Uterus (tissue), 4 donors: ENCODE measurements at places on chromosomes 5 and 9. TPM values are rescaled to one million over a fixed set of nuclear protein-coding genes. Genes with fewer than 3 reads are reported as not detected.

GRCh38 chr9:37776328-37776727 lies 8.5 kb downstream of the EXOSC3 start:
- DNase-seq = no peak

GRCh38 chr9:94809778-94810177 lies 83.3 kb downstream of the AOPEP start:
- DNase-seq = no peak

GRCh38 chr9:83451308-83451707 lies 86.9 kb downstream of the FRMD3 start:
- DNase-seq = no peak

Gene KIF12
- 1.5 TPM for total RNA-seq

GRCh38 chr9:2043881-2044462 lies 28.8 kb downstream of the SMARCA2 start:
- DNase-seq = no peak

Gene PCDHGA4
- 0.59 TPM for total RNA-seq

- DNase-seq = peak; percentile 72
Observed at GRCh38 chr5:180868960-180869359, 7.9 kb upstream of the ZFP62 start.

Gene FOXD4L6
- total RNA-seq = not detected

GRCh38 chr5:82466986-82467561 lies 188.9 kb upstream of the RPS23 start:
- peak; percentile 28 for DNase-seq

- no peak for DNase-seq
Observed at GRCh38 chr9:5799314-5799713, 33.6 kb downstream of the ERMP1 start.

Gene FBN2
- total RNA-seq = 1.2 TPM

Gene SUSD3
- total RNA-seq = 9.3 TPM

DNA sequence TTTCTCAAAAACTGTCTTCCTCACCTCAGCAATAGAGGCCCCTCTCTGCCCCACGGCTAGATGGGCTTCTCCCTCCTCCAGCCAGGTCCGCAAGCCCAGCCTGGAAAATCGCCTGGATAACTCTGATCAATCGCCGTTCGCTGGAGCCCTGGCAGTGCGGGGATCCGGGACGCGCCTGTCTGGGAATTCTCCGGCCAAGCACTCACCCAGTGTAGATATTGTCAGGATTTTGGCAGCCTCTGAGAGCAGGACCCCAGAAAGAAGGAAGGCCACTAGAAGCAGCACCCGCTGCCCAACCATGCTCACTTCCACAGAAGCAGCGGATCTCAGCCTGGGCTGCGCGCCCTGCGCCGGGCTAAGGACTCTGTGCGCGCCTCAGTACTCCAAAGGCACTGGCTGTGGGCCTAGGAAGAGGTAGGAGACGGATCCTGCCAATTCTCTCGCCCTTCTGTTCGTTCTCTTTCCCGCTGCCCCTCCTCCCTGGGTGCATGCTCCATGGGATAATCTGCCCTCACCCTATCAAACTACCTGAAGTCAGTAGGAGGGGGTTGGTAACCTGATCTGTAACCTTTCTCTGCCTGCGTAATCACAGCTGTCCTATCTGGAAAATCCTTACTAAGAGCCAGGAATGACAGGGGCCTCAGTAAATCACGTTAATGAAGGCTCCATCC lies at the start of gene UGT3A1:
UGT3A1 (minus strand) TSS at position 450 of the 671 bp plus-strand sequence; CDS start at position 300, 150 bp downstream.
- DNase-seq = no peak

Gene SPATA31C1
- total RNA-seq = not detected

Gene MLANA
- total RNA-seq = not detected

DNA sequence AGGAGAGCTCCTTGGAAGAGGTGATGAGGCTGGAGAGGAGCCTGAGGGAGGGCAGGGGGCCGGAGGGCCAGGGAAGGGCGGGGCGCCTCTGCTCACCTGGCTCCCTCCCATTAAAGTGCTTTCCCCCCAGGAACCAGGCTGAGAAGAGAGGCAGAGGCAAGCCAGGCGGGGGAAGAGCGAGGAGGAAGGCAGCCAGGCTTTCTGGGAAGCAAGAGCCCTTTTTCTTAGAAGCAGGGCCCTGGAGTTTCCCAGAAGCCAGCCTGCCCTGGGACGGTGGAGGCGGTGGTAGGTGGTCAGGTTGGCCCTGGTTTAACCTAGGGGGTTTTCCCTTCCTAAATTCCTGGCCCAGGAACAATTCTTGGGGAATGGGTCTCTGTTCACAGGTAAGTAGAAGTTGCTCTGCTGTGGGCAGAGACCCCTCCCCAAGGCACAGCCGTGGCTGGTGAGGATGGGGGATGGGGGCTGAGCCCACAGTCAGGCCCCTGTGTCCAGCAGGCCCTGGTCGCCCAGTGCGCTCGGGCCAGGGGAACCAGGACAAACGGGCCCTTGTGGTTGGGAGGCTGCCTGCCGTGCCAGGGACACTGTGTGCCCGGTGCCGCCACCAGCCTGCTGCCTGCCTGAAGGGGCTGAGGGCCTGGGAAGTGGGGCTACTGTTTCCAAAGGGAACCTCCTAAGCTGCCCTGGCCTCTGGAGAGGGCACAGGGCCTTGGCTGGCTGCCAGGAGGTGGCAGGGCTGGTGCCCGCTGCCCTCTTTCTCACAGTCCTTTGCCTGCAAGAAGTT lies 16.6 kb upstream of the RALGDS start:
- no peak for DNase-seq

GRCh38 chr9:68955330-68955729 lies 58.6 kb downstream of the PRKACG start:
- no peak for DNase-seq

DNA sequence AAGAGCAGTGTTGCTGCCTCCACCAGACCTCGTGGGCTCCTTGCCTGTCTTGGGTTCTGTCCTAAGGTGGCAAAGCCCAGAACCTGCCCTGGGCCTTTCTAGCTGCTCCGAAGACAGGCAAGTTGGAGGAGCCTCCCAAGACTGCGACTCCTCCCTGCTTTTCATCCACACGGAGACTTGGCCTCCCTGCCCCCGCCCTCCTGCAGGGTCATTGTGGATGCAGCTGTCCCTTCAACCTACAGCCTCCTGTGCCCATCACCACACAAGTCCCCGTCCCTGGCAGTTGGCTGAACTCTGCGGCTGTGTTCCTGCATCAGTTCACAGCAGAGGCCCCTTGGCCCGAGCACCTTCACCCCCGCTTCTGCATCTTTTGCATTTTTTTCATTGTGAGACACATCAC lies 59.2 kb downstream of the WNK2 start:
- no peak for DNase-seq

DNA sequence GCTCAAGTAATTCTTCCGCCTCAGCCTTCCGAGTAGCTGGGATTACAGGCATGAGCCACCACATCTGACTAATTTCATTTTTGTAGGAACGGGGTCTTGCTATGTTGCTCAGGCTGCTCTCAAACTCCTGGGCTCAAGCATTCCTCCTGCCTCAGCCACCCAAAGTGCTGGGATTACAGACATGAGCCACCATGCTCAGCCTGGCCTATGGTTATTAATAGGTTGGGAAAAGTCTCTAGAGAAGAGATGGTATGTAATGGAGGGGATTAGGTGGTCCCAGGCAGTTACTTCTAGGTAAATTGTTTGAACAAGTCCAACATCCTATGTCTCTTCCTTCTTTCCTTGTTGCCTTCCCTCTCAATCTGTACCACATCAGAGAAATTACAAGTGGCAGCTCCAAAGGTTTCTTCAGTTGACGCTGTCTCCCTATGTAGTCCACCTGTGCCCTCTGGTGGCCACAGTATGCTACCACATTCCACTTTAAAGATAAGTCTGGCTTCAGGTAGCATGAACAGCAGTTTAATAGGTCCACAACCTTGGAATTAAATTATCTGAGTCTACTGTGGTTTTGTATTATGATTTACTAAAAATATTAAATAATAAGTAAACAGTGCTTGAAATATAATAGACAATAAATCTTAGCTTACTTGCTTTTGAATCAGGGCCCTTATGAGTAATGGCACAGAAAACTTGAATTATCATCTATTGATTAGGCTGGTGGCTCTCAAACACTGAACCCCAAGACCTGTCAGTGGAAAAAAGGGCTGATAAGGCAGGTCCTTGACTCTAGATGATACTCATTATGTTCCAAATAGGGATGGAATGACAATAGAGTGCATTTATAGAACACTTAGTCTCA lies 9.7 kb downstream of the TIGD6 start:
- peak; percentile 72 for DNase-seq

Gene MAMDC2
- total RNA-seq = 161 TPM

Gene KLF9
- 146 TPM for total RNA-seq

- no peak for DNase-seq
Observed at GRCh38 chr9:89695441-89695891, 90.7 kb downstream of the GADD45G start.

- no peak for DNase-seq
Observed at GRCh38 chr5:170418736-170419135, 29.6 kb upstream of the KCNMB1 start.

GRCh38 chr9:98795970-98796363 lies 388 bp downstream of the ANKS6 start:
- DNase-seq = no peak

DNA sequence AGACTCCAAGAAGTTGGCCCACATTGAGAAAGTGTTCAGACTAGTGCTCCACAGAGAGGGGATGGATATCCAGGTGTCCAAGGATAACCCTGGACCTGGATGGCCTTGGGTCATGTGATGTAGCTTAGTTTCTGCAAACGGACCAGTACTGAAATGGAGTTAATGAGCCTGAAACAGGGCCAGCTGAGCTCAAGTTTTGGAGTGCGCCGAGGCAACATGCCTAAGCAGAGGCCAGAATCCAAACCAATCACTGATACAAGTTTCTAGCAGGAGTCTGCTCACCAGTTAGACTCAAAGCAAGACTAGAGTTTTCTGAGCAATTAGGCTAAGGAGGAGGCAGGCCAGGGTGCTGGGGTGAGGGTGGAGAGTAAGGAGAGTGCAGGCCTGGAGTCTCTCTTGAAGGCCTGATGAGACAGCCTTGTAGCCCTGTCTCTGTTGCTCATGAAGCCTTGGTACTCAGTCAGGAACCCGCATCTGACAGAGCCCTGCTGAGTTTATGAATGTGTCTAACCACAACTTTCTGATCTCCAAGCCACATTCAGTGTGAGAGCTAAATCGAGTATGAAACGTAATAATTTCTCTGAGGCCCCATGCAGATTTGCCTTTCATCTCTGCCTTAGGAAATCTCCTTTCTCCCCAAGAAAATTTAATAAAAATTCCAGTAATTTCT lies 68.9 kb upstream of the EQTN start:
- no peak for DNase-seq

GRCh38 chr5:137215261-137215660 lies 283.9 kb downstream of the SPOCK1 start:
- DNase-seq = no peak

DNA sequence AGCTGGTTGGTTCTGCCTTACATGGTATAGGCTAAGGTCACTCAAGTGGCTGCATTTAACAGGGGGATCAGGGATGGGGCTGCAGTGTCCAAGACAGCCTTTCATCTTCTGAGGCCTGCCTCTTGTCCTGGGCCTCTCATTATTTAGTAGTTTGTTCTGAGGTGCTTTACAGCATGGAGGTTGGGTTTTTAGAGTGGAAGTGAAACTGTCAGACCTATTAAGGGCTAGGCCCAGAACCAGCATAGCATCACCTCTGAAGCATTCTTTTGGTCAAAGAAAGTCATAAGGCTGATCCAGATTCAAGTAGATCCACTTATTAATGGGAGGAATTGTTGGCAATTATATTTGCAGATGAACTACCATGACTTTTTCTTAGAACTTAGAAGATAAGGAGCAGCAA lies 146.0 kb upstream of the NMUR2 start:
- no peak for DNase-seq

GRCh38 chr5:178282391-178282790 lies 49.8 kb upstream of the PHYKPL start:
- DNase-seq = no peak

Gene C5orf34
- 3.1 TPM for total RNA-seq

DNA sequence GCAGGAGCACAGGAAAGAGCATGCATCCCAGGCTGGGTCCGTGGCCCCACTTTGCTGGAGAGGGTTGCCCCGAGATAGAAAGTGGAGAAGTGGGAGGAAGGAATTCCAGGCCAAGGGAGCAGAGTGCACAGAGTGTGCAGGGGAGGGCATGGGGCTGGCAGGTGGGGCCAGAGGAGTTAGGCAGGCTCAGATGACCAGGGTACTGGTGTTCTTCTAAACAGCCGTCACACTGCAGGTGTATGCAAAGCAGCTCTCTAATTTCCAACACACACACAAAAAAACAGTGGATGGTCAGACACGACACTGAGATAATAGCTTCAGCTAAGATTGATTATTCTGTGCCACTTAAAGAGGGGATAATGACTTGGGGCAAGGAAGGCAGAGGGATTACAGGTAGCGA lies 212.2 kb downstream of the MTRR start:
- no peak for DNase-seq

- no peak for DNase-seq
Observed at GRCh38 chr5:161988077-161988476, 79.5 kb upstream of the GABRG2 start.

Gene CCDC152
- not detected for total RNA-seq
